Naive thymus-derived CD8-positive, alpha-beta T cell (primary cell): ENCODE measurements at places on chromosomes 2 and 18.

- no peak for DNase-seq
These were observed 13.0 kb downstream of the POMC start for GRCh38 chr2:25155401-25155800.

- DNase-seq: peak; percentile 73
These were observed 52.0 kb downstream of the ARL4C start for GRCh38 chr2:234444893-234445292.

- DNase-seq: no peak
These were observed 77.3 kb downstream of the SOCS6 start for GRCh38 chr18:70366174-70366573.

DNA sequence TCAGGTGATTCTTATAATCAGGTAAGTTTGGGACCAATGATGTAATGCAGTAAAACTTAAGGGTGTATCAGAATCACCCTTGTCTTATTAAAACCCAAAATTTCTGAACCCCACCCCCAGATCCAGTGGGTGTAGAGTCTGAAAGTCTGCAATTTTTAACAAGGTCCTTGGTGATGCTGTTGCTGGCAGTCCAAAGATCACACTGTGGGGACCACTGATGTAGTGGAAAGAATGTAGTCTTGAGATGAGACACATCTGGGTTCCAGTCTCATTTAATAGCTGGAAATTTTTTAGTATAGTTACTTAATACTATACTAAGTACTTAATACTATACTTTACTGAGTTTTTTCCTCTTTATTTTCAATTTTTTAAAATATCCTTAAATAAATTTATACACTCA is 258.4 kb downstream of the PLCL1 start:
- no peak for DNase-seq

DNA sequence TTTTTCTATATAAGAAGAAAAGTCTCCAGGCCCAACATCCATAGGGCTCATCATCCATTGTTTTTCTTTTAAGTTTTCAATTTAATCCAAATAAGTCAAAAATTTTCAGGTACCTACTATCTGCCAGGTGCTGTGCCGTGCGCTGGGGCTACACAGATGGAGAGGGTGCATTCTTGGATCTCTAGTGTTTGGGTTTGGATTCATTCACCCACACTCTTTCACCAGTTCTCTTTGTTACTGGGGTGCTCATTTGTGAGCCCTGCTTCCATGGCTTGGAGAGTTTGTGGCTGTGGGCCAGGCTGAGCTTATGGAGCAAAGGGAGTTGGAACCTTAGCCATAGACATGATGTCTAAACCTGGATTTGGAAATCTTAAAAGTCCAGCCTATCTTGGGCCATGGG is 51.0 kb downstream of the CDK15 start:
- DNase-seq: no peak

GRCh38 chr2:235960716-235961640 is 207.2 kb downstream of the GBX2 start:
- DNase-seq: no peak

DNA sequence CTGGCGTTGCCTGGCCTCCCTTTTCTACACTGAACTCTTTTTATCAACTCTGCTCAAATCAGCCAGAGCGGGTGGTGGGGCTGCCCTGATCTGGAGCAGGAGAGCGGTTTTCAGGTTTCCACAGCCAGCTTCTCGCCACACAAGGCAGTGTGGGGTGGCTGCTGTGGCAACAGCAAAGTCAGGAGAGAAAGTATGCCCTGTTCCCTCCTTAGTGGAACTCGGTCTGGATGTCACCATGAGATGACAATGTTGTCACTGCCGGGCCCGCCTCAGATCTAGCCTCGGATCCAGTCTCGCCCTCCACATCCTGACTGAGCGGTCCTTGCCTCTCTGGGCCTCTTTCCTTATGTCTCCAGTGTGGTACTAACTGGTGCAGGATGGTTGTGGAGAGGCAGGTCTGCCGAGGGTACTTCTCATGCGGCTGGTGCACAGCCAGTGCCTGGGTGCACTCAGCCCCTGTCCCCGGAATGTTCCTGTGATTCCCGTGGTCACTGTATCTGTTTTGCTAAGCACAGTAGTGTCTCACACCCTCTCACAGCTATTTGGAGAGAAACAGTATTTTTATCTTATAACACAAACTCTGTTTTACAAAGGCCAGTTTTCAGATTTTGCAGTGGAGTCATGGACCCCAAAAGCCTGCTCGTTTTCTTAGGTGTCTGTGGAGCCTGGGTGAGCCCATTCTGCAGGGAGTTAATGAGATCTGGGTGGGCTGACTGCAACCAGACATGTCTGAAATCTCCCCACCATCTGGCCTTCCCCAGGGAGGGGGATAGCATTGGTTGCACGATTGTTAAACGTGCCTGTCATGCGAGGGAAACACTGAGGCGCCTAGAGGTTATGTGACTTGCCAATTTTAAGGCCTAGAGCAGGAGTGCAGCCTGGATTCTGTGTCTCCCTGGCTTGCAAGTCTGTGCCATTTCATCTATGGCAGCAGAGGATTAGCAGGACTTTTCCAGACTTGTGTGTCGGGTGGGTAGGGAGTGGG is 261.1 kb upstream of the AGAP1 start:
- DNase-seq: no peak

GRCh38 chr2:241161646-241162281 is 11.5 kb downstream of the PPP1R7 start:
- no peak for DNase-seq

GRCh38 chr2:149612122-149612521 is 24.5 kb upstream of the MMADHC start:
- DNase-seq: no peak

DNA sequence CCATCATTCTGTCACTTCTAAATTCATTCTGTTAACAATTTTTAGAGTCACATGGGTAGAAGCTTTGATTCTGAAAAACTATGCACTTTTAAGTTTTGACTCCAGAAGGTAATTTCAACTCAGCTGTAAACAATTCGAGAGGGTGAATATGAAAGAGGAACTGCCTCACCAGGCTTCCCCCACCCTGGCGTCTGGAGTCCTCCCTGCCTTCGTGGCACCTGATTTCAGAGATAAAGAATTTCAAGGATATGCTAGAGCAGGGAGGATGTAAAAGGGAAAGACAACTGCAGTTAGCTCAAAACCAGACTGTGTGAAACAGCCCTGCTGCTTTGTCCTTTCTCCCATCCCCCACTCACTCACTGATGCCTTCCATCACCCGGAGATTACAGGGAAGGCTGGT is 40.7 kb downstream of the ONECUT2 start:
- DNase-seq: no peak

DNA sequence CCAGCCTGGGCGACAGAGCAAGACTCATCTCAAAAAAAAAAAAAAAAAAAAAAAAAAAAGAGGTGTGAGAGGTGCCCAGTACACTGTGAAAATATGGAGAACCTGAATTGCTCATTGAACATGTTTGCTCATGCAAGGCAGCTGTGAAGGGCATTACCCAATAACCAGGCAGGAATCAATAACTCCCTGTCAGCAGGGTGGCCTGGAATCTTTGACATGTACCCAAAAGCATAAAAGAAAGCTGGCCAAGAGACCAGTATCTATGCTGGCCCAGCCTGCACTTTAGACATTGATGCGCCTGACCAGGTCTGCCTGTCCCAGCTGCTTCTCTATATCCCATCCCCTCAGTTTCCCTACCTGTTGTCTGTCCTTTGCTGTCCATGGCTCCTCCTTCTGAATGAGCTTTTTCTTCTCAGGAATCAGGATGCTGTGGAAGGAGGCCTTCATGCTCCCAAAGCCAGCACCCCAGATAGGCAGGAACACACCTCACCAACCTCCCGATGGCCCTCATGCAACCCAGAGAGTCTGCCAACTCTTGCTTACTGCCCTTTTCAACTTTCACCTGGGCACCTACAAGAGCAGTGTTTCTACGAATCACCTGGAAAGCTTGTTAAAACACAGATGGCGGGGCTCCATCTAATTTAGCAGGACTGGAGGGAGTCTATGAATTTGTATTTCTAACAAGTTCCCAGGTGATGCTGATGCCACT is 83.4 kb upstream of the PPP1CB start:
- DNase-seq: no peak

- no peak for DNase-seq
These were observed 206.7 kb downstream of the TCF4 start for GRCh38 chr18:55381277-55381676.

GRCh38 chr2:73893764-73894474 is 1.1 kb downstream of the ACTG2 start:
- no peak for DNase-seq

DNA sequence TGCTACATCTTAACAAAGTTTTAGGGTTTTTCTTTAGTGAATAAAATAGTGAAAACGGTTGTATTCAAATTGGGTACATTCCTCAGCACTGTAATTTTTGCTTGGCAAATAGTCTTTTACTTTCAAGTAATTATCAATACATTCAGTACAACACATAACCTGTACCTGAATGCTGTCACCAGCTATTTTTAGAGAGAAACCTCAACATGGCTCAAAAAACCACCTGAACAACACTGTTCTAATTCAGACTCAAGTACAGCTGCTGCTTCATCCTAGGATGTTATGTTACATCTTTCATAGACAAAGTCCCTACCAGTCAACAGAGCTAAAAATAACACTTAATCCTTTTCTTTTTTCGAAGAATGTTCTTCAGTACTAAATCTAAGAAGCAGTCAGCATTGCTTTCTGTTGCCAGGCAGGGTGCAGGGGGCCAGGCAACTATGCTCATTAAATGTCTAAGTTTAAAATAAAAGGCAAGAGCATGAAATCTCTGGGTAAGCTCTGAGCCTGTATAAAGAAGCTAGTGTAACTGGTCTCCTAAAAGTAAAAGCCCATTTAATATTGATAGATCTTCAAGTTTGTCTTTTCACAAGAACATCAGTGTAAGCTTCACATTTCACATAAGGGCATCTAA is 20.5 kb downstream of the PDIA6 start:
- DNase-seq: no peak

DNA sequence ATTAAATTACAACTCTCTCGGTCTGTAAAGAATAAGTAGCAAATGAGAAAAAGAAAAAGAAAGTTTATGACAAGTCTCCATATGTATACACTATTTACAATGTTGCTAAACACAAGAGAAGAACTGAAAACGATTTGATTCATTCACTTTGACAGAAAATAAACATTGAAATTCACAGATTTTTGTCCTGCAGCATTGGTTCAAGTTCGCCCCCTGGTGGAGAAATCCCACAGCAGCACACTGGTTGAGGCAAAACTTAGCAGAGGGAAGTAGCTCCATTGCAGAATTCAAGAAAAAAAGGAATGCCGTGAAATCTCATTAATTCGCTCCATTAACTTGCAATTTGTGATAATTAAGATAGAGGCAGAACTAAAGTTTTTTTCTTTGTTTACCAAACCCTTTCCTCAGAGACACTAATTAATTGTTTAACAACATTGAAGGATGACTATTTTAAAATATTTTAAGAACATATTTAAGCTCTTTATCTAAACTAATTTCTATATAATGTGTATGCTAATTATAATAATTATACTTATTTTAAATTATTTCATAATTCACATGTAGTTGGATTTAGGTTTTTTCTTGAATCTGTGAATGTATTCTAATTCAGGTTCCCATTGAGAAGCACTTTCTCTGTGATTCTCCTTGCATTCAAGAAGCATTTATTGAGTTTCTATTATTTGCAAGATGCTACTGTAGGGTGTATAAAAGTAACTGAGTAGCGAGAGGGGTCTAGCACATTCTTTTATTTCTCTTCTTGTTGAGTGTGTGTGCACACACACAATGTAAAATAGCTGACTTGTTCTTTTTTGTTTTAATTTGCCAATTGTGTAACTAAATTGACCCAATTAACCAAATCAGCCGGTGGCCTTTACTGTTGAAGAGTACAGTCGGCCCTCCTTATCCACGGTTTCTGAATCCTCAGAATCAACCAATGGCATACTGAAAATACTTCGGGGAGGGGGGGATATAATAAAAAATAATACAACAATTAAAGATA is 74.1 kb downstream of the COL4A3 start:
- DNase-seq: peak; percentile 46

- DNase-seq: no peak
These were observed 38.5 kb downstream of the ANKRD12 start for GRCh38 chr18:9175115-9175514.

- no peak for DNase-seq
These were observed 19.0 kb downstream of the LCT start for GRCh38 chr2:135817951-135818350.

DNA sequence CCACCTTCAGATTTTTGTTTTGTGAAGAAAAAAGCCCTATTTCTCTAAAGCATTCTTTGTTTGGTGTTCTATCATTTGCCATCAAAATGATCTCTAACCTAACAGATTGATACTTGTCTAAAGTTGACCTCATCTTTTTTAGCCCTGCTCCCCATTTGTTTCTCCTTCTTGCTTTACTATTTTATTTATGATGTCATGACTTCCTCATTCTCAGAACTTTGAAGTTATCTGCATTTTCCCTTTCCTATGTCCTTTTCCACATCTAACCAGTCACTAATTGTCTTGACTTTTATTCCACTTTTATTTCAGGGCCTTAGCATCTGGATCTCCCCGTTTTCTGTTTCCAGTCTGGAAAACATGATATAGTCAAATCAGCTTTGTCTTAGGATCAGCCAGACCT is 8.3 kb downstream of the RAPGEF4 start:
- DNase-seq: no peak

DNA sequence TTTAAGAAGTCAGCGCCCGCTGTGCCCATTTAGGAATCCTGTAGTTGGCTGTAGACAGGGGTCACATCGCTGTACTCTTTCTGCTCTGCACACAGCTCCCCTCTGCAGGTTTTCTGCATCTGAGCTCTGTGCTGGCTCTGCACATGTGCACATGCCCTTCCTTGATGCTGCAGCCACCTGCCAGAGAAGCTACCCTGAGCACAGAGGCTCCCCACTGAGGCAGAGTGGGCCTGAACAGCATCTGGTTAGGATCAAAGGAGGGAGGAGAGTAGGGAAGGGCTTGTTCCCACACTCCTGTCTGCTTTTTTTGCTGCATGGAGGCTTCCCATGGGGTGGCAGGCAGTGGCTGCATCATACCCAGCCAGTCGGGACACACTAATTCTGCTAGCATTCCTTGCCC is 238.9 kb downstream of the FHOD3 start:
- DNase-seq: no peak

DNA sequence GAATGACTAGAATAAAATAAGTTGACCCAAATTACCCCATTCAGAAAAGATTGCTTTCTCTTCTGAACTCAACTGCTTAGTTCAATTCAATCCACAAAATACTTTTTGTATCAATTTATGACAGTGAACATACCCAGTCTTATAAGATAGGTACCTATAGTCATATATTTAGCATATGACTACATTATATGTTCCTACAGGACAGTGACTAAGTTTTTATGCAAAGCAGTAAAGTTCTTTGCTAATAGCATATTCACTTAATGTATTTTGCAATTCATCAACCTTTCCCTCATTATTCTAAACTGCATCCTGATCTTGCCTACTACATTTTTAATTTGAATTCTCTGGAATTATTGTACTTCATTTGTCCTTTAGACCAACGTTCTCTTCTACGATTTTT is 30.3 kb upstream of the C2orf15 start:
- DNase-seq: no peak

- no peak for DNase-seq
These were observed 338.0 kb downstream of the OSR1 start for GRCh38 chr2:19020144-19021099.
